ENCODE measurements at places on chromosomes 13 and 19. TPM values are rescaled to one million over a fixed set of nuclear protein-coding genes. Genes with fewer than 3 reads are reported as not detected.

Gene ATP7B
- 4.2 TPM for total RNA-seq

Gene SPRY2
- 25.5 TPM for total RNA-seq

Gene NEK5
- under 0.01 TPM for total RNA-seq

Gene CEACAM21
- total RNA-seq, result 4.9 TPM

Gene ZNF813
- total RNA-seq, result 2.6 TPM

Gene SELENOV
- total RNA-seq, result not detected

Gene FDX2
- total RNA-seq, result 8.5 TPM

Gene SMIM17
- 0.38 TPM for total RNA-seq

Gene RNF225
- total RNA-seq, result 0.67 TPM

Gene SIAH3
- total RNA-seq, result not detected

Gene ZNF799
- 5.6 TPM for total RNA-seq
